ENCODE measurements at places on chromosomes 5 and 9.

DNA sequence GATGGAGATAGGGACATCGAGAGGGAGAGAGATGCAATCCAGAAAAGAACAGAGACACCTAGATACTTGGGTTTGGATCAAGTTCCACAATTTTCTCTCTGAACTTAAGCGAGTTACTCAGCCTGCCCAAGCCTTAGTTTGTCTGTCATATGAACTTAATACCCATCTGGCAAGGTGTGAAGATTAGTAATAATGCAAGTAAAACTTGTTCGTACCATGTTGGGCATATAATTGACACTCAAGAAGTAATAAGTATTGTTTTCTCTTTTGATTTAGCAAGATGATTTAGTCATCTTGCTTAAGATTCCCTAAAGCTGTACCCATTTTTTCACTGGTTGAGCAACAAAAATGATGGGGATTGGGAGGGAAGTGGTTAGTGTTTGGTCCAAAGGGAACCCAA lies 7.5 kb downstream of the RABGAP1 start:
- no peak for DNase-seq

- DNase-seq = no peak
Observed at GRCh38 chr9:82475584-82476301, 487.2 kb downstream of the SPATA31D1 start.

DNA sequence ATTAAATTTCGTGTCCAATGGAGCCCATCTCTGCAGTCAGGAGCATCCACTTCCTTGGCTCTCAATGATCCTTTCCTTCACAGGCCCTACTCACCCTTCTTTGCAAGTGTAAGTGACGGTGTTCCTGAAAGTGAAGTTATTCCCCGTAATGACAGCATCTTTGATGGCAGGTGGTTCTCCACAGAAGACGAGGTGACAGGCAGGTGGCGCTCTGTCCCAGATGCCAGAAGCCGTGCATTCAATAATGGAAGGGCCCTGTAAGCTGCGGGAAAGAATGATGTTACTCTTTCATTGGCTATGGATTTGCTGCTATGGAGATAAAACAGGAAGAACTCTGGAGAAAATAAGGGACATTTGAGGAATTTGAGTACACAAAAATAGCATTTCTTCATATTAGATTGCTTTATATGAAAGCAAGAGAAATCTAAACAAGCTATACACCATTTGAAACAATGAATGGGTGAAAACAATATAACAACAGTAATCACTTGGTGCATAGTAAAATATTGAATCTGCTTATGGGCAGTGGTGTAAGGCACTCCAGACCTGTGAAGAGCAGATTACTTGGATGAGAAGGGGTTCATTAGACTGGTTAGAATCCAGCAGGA lies 89.9 kb upstream of the TXNDC8 start:
- DNase-seq = no peak

- DNase-seq = no peak
Observed at GRCh38 chr5:140194662-140195061, 19.7 kb downstream of the CYSTM1 start.

Measured in effector memory CD4-positive, alpha-beta T cell (primary cell).